NCI-H1105 (cell line): ENCODE measurements at places on chromosomes 1 and 21.

DNA sequence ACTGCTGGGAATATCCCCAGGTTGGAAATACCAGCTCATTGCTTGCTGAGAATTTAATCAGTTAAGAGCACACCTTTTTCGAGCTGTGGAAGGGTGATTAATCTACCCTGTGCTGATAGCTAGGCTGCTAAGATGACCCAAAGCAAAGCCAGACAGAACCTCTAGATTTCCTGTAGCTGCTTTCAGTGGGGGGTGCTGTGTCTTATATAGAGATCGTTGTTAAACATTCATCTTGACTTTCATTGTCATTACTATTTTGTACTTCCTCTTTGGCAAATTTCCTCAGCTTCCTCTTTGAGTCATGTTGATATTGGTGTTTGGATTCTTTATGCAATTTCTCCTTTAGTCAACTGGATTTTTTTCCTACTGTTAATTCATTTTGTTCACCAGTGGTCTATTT is 155.3 kb downstream of the DISC1 start:
- DNase-seq = no peak

GRCh38 chr1:197859024-197859423 is 43.4 kb upstream of the C1orf53 start:
- DNase-seq = no peak

DNA sequence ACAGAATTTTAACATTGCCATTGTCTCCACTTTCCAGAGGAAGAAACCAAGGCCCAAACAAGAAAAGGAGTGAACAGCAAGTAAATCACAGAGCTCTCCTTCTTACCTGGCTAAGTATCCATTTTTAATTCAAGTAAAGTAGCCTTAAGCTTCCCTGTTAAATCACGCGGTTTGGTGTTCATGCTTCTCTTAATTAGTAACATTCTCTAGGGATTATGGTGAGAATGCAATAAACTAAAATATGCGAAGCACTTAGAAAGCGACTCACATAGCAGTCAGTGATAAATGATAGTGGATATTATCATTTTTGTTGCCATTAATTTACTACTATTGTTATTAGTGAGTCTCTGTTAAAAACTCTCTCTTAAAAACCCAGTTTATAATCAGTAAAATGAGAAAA is 630.5 kb upstream of the TMPRSS15 start:
- no peak for DNase-seq

DNA sequence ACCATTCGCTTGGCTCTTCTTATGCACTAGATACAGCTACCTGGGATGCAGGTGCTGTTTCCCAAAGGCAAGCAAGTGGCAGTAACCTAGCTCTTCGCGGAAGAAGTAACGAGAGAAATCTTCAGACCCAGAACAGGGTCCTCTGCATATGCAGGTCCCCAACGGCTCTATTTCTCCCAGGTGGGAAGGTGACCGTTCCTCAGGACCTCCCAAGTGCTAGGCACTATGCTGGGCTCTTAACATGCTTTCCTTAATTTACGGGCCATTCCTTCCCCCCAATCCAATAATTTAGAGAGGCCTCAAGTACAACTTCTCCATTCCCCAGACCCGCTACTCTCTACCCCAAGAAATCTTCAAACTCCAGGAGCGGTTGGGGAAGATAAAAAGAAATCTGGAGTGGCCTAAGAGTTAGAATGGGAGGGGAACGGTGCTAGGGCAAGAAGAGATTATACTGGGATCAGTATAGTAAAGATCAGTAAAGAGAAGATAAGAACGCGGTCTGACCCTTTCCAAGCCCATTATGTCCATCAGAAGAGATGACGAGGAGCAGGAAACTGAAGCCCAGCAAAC is 410 bp downstream of the TXNDC12 start:
- no peak for DNase-seq
